ENCODE measurements at places on chromosomes 3 and 15.

GRCh38 chr15:99481113-99481950, 84.5 kb upstream of the MEF2A start:
- peaks cover 12% of the 10 kb centered on the region for H3K27me3 ChIP-seq
- no peak overlapping the region for H3K27ac ChIP-seq
- no peak for DNase-seq
- no peak overlapping the region for H3K4me3 ChIP-seq
- H3K36me3 ChIP-seq = peaks cover 3% of the 10 kb centered on the region

DNA sequence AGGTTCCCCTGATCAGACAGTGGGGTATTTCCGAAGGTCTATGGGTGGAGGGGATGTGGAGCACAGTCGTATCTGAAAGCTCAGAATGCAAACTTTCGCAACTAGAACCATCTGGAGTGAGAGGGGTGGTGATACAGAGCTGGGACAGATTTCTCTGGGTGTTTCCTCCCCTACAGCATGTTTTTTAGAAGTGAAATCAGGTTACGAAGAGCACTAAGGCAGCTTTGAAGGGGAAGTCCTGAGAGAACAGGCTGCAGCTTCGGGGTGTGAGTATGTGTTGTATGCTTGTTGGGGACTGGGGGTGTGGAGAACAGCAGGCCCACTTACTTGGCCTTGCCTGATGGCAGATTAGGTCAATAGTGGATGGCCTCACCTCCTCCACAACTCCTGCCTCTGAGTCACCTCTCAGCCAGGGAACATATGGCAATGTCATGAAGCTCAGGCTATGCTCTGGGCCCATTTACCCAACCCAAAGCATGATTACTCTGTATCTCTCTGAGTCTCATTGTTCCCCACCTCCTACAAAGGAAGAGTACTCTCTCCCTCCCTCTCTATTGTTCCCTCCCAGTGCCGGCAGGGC, 107.2 kb upstream of the RASGRP1 start:
- no peaks in the 10 kb centered on the region for H3K36me3 ChIP-seq
- H3K27me3 ChIP-seq = no peaks in the 10 kb centered on the region
- peak; percentile 66 for DNase-seq
- H3K4me3 ChIP-seq = peak overlapping the region; percentile 93
- H3K4me1 ChIP-seq = peaks cover 81% of the 10 kb centered on the region
- H3K27ac ChIP-seq = peak overlapping the region; percentile 99

DNA sequence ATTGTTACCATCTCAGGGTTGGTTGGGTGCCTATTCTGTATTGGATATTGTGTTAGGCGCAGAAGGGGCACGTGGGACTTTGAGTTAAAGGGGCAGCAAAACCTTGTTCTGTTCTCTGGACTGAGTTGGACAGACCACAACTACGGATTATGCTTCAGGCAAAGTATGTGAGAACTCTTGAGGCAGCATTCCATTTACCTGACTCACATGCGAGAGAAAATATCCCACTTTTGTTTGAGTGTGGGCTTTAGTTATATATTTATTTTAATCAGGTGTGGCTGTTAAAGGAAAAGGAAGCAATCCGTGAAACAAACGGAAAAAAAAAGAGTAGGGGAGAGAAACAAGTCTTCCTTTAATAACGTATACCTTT, 627 bp upstream of the PLS1 start:
- peaks cover 23% of the 10 kb centered on the region for H3K4me1 ChIP-seq
- H3K36me3 ChIP-seq = no peaks in the 10 kb centered on the region
- H3K27me3 ChIP-seq = no peaks in the 10 kb centered on the region
- H3K4me3 ChIP-seq = peak overlapping the region; percentile 97

GRCh38 chr3:57864853-57865252, 108.7 kb downstream of the SLMAP start:
- no peak for DNase-seq
- H3K36me3 ChIP-seq = no peaks in the 10 kb centered on the region
- no peaks in the 10 kb centered on the region for H3K4me1 ChIP-seq
- H3K4me3 ChIP-seq = no peak overlapping the region

DNA sequence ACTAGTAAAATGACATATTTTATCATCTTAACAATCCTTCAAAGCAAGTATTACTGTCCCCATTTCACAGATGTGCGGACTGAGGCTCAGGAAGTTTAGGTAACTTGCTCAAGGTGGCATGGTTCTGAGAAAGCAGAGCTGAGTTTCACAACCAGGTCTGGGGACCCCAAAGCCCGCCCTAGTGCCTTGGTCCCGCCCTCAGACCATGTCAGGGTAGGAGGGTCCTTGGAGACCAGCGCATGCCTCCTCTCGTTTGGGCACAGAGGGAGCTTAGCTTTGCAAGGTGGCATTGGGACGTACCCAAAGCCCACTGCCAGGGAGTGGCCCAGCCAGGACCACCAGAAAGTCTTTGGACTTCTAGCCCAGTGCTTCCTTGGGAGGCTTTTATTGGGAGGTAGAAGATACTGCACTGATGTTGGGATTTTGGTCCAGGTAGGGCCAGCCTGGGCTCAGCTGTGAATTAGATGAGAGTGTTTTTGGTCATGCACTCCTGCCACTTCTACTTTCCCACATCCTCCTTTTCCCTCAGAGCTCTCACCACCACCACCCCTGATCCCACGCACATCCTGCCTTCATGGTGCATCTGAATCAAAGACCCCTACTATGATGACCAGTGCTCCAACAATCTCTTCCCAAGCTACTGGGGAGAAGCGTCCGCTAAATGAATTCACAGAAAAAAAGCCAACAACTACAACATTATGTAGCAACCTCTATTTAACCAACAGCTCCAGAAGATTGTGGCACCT, 307.9 kb downstream of the TLE3 start:
- H3K36me3 ChIP-seq = peaks cover 4% of the 10 kb centered on the region
- no peak for DNase-seq
- H3K4me3 ChIP-seq = no peak overlapping the region
- H3K27ac ChIP-seq = no peak overlapping the region

DNA sequence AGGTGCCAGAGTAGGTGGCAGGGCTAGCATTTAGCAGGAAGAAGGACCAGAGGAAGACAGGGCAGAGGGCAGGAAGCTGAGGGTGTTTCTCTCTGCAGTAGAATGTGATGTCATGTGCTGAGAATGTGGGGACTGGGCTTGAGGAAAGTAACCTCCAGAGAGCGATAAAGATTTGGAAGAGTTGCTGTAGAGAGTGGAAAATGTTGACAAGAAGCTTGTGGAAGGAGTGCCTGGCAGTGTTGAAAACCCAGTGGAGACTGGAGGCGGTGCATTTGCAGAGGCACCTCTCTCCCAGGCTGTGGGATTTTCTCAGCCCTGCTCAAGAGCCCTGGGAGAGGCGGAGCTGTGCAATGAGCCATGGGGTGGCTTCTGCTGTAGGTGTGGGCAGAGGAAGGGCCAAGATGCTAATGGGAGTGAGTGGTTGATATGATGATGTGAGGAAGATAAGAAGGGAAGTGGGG, 54.8 kb downstream of the MESD start:
- no peaks in the 10 kb centered on the region for H3K36me3 ChIP-seq
- no peaks in the 10 kb centered on the region for H3K27me3 ChIP-seq
- H3K27ac ChIP-seq = no peak overlapping the region
- H3K4me1 ChIP-seq = peaks cover 5% of the 10 kb centered on the region

- no peak overlapping the region for H3K4me3 ChIP-seq
- peaks cover 25% of the 10 kb centered on the region for H3K4me1 ChIP-seq
- DNase-seq = peak; percentile 9
- H3K27me3 ChIP-seq = peaks cover 35% of the 10 kb centered on the region
- H3K36me3 ChIP-seq = no peaks in the 10 kb centered on the region
- H3K27ac ChIP-seq = no peak overlapping the region
These were observed 3.4 kb downstream of the TMEM212 start for GRCh38 chr3:171846597-171846996.

DNA sequence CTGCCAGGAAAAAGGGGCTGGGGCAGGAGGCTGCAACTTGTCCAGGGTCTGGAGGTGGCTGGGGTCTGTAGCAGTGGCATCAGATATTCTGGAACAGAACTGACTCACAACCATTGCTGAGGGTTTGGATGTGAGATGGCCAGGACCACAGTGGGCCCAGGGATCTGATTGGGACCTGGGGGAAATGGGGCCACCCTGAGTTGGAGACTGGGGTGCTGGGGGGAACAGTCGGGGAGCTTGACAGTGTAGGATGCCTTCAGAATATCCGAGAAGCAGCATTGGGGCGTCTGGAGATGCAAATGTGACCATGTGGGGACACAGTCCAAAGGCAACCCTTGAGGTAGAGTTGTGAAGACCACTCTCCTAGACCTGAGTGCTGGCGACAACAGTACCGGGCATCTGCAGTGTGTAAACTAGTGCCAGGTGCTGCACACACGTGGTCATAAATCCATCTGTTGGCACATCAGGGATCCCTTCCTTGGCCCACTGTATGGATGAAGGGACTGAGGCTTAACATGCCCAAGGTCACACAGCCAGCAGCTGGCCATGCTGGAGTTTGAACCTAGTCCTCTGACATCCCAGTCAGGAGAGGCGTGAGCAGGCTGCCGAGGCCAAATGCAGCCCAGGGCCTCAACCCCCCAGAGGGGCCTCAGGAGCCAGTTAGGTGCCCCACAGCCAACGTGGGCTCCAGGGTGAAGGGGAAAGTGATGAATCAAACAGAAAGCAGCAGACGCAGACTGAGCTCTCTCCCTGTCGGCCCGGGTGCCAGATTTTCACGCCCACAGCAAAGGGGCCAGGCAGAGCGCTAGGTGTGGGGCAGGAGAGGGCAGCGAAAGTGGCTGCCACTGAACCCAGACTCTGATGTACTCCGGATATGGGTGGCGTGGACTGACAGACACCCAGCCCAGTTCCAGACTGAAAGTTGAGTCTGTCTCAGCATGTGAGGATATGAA, 18.8 kb downstream of the HEMK1 start:
- DNase-seq = peak; percentile 93
- H3K4me3 ChIP-seq = peak overlapping the region; percentile 78
- peak overlapping the region; percentile 93 for H3K27ac ChIP-seq
- H3K36me3 ChIP-seq = peaks cover 14% of the 10 kb centered on the region
- H3K27me3 ChIP-seq = no peaks in the 10 kb centered on the region

DNA sequence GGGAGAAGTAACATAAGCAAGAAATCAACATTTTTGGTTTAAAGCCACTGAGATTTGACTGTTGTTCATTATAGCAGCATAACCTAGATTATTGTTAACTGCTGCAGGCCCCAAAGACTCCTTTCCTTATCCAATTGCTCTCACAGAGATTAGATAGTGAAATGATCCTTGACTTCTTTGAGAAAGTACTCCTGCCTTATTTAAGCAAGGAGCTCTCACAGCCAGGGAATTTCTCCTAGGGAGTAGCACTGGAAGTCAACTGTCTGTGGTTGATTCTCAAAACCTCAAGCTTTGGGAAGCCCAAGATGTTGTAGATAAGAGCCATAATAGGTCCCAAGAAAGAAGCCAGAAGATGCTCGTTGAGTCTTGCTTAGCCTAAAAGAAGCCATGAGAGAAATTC, 151.8 kb upstream of the TSC22D2 start:
- H3K4me1 ChIP-seq = no peaks in the 10 kb centered on the region
- no peak for DNase-seq
- H3K27ac ChIP-seq = no peak overlapping the region
- no peak overlapping the region for H3K4me3 ChIP-seq
- peaks cover 12% of the 10 kb centered on the region for H3K27me3 ChIP-seq
- H3K36me3 ChIP-seq = no peaks in the 10 kb centered on the region

GRCh38 chr15:38049891-38050290, 115.5 kb downstream of the TMCO5A start:
- no peaks in the 10 kb centered on the region for H3K4me1 ChIP-seq
- no peak overlapping the region for H3K27ac ChIP-seq
- DNase-seq = no peak
- H3K4me3 ChIP-seq = no peak overlapping the region
- H3K36me3 ChIP-seq = no peaks in the 10 kb centered on the region

DNA sequence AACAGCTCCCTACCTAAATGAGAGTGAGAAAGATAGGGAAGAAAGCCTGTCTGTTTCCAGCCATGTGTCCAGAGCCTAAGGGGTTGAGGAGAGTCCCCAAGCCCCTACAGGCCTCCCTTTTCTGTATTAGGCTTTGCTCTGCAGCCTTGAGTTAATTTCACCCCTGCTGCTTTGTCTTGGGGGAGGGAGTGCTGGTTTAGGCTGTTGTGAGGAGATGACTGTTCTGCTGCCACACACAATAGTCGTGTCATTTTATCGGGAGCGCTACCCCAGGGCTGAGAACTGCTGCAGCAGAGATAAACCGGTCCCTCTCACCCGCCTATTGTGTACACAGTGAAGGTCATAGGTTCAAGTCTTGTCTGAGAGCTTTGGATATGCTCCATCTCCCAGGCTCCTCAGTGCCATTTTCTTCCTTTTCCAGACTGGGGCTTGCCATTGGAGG, 1.4 kb downstream of the ZNF609 start:
- DNase-seq = peak; percentile 44
- H3K36me3 ChIP-seq = peaks cover 4% of the 10 kb centered on the region
- no peaks in the 10 kb centered on the region for H3K27me3 ChIP-seq

- H3K4me1 ChIP-seq = peaks cover 52% of the 10 kb centered on the region
- peaks cover 3% of the 10 kb centered on the region for H3K36me3 ChIP-seq
- H3K27ac ChIP-seq = peak overlapping the region; percentile 82
- H3K27me3 ChIP-seq = no peaks in the 10 kb centered on the region
- H3K4me3 ChIP-seq = peak overlapping the region; percentile 75
These were observed 26.5 kb downstream of the LYSMD4 start for GRCh38 chr15:99706557-99707303.

GRCh38 chr3:94251566-94251965, 188.7 kb downstream of the NSUN3 start:
- no peaks in the 10 kb centered on the region for H3K27me3 ChIP-seq
- H3K36me3 ChIP-seq = no peaks in the 10 kb centered on the region
- no peak for DNase-seq
- no peaks in the 10 kb centered on the region for H3K4me1 ChIP-seq

- no peak overlapping the region for H3K4me3 ChIP-seq
- peaks cover 9% of the 10 kb centered on the region for H3K4me1 ChIP-seq
- no peak overlapping the region for H3K27ac ChIP-seq
- no peaks in the 10 kb centered on the region for H3K36me3 ChIP-seq
- H3K27me3 ChIP-seq = no peaks in the 10 kb centered on the region
These were observed 56.5 kb downstream of the DCLK3 start for GRCh38 chr3:36707623-36708409.

GRCh38 chr3:123524981-123525380, 59.9 kb downstream of the HACD2 start:
- no peak overlapping the region for H3K4me3 ChIP-seq
- no peak overlapping the region for H3K27ac ChIP-seq
- peaks cover 57% of the 10 kb centered on the region for H3K4me1 ChIP-seq
- no peak for DNase-seq

- no peak for DNase-seq
- no peak overlapping the region for H3K27ac ChIP-seq
- no peak overlapping the region for H3K4me3 ChIP-seq
- peaks cover 20% of the 10 kb centered on the region for H3K36me3 ChIP-seq
These were observed 15.4 kb upstream of the CXCR6 start for GRCh38 chr3:45927881-45928280.

DNA sequence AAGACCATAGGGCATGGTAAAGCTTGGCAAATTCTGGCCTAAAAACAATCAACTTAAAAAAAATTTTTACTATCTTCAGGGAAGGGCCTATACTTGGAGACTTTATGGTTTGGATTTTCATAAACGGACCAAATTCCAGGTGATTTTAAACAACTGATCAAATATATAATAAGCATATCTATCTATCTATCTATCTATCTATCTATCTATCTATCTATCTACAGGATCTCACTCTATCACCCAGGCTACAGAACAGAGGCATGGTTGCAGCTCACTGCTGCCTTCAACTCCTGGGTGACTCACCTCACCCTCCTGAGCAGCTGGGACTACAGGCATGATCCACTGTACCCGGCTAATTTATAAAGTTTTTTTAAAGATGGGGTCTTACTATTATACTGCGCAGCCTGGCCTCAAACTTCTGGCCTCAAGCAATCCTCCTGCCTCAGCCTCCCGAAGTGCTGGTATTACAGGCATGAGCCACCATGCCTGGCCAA, 6.7 kb downstream of the SPPL2A start:
- peaks cover 48% of the 10 kb centered on the region for H3K4me1 ChIP-seq
- no peak overlapping the region for H3K4me3 ChIP-seq
- peaks cover 4% of the 10 kb centered on the region for H3K36me3 ChIP-seq
- no peaks in the 10 kb centered on the region for H3K27me3 ChIP-seq
